ENCODE measurements at places on chromosomes 13 and 19. TPM values are rescaled to one million over a fixed set of nuclear protein-coding genes. Genes with fewer than 3 reads are reported as not detected.
A peak's percentile ranks its signal among the peaks of the same experiment; 100 is the strongest.

The ZNF850 gene
- total RNA-seq = 2.6 TPM

The RHPN2 gene
- total RNA-seq = 42.1 TPM

The NUP58 gene
- 89.5 TPM for total RNA-seq

The SAMD1 gene
- 130 TPM for total RNA-seq

The GAS6 gene
- 41.7 TPM for total RNA-seq

The EIF3K gene
- 353 TPM for total RNA-seq

- no peak for DNase-seq
These were observed 200.4 kb upstream of the IPO5 start for GRCh38 chr13:97752961-97753668.

DNA sequence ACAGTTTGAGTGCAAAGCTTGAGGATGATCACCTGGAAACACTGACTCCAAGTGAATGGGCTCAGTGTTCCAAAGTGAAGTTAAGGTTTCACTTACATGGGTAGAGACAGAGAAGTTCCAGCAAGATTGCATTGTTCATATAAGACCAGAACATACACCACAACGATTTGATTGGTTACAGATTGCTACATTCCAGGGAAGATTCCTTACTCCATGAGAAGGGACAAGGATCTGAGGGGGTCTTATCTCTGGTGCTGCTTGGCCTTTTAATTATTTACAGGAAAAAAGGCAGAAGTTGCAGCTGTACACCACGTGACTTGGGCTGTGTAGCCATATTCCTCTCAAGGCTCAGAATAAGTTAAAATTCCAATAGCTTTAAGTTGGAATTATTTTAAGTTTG is 12.3 kb downstream of the WDFY2 start:
- no peak for DNase-seq

- DNase-seq = no peak
These were observed 40.5 kb downstream of the RAP2A start for GRCh38 chr13:97474349-97474980.

DNA sequence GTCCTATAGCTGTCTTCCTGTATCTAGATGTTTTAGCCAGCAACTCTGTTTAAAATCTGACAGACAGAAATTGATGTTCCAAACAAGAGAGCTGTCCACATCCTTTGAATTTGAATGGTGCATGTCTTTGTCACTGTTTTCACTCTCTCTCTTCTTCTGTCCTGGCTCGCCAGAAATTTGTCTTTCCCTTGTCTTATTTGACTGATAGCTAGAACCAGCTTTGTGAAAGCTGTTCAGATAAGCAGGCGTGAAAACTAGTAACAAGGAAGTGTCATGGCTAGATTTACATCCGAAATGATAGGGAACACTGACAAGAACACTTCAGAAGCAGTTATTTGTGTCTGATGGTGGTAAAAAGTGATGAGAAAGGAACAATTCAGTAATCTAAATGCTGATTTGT is 354.9 kb upstream of the SLITRK1 start:
- DNase-seq = no peak

DNA sequence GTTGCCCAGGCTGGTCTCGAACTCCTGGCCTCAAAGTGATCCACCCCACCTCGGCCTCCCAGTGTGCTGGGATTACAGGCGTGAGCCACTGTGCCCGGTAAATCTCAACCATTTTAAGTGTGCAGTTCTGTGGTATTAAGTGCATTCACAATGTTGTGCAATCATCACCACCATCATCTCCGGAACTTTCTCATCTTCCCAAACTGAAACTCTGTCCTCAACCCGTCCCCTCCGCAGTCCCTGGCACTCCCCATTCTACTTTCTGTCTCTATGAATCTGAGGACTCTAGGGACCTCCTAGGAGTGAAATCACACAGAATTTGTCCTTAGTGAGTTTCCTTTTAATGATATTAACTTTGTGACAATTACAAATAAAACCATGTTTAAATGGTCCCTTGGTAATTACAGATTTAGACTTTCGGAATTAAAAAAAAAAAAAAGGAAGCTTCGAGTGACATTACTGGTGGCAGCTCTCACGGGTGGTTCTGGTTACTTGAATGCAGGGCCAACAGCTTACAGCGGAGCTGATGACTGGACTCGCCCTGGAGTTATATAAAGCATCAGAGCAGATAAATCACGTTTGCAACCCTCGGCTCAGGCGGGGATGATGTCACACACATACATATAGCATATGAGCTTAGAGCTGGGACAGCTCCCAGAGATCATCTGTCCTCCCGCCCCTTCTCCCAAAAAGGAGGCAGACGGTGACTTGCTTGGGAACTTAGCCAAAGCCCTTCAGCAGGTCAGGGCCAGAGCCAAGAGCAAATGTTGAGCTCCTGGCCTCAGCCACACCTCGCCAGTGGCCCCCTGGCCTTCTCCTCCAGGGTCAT is 89.8 kb downstream of the ZNF557 start:
- no peak for DNase-seq

DNA sequence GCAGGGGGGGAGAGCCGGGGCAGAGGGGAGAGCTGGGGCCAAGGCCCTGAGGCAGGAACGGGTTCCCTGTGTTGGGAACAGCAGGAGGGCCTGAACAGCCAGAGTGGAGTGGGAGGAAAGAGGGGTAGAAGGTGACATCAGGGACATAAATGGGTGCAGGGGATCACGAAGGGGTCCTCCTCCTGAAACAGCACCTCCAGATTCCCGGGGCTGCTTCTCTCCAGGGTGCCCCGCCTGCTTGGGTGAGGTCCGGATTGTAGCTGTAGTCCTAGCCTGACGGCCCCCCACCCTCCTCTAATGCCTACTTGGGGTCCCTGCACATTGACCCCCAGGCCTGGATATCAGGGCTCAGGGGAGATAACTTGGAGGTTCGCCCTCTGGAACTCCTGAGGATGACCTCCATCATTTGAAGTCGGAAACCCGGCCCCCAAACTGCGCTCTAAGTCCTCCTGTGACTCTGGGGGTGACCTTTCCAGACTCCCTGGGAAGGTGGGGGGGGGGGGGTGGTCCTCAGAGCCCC is 473 bp upstream of the SCN1B start:
- no peak for DNase-seq

DNA sequence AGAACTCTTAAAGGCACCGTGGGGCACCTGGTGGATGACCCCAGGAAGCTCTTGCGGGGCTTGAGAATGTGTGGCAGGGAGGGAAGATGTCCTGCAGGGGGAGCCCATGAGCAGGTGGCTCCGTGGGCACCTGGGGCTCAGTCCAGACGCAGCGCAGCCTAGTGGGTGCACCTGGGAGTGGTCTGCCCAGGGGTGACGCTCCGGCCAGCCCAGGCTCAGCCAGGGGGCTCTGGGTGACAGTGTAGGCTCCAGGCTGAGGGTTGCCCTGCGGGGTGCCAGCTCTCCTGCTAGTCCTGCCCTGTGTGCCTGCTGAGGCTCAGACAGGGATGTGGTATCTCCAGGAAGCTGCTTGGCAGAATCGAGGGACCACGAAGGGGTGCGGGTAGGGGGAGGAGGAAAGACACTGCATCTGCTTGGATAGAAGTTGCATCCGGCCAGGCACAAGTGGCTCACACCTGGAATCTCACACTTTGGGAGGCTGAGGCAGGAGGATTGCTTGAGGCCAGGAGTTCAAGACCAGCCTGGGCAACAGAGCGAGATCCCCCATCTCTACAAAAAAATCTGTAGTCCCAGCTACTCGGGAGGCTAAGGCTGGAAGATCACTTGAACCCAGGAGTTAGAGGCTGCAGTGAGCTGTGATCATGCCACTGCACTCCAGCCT is 15.0 kb upstream of the PGLS start:
- DNase-seq = peak; percentile 74

Measured in SJSA1 (cell line).